ENCODE measurements at places on chromosomes 7 and 10.
A peak's percentile ranks its signal among the peaks of the same experiment; 100 is the strongest.

GRCh38 chr7:117825132-117825531, 48.1 kb downstream of the CTTNBP2 start:
- peak; percentile 68 for DNase-seq

DNA sequence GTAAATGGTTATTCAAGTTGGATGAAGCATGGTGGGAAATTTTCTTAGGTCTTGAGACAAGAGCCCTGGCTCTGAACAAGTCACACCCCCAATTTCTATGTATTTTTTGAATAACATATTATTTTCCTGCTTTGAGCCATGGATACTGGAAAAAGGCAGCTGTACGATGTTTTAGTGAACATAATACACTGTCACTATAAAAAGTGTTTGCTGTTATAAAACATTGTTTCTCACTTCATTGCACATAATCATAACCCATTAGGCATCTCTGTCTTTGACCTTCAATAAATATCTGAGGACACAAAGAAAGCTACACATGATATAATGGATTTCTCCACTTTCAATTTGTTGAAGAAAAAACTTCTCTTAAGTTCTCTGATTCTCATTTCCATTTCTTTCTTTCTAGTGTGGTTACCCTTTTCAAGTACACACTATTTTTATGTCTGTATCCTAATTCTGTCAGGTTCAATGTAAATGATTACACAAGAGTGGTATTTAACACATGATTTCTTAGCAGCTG, 283.9 kb upstream of the SP8 start:
- no peak for DNase-seq

- no peak for DNase-seq
Measured at GRCh38 chr10:27744802-27745731, 552 bp downstream of the MKX start.

DNA sequence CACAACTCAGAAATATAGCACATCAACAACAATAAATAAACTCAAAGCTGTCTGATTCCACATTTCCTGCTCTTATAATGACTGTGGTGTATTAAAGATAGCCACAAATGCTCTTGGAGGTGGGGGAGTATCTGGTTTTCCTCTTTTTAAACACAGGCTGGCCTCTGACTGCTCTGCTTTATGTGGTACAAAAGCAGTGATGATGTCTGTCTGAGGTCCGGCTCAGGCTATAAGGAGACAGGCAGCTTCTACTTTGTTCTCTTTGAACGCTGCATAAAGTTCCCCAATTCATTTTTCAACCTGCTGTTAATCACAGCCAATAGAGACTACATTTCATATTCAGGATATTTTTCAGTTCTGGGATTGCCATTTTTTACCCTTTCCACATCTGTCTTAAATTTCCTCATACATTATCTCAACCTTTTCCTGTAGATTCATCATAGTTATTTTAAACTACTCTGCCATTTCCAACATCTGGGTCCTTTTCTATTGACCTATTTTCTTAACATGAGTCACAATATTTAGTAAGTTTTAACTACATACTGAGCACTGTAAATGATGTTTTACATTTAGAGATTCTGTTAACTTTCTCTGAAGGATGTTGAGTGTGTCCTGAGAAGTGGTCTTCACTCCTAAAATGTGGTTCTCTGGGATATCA, 64.9 kb downstream of the CRPPA start:
- DNase-seq = peak; percentile 4

- no peak for DNase-seq
Measured at GRCh38 chr7:23925088-23925487, 215.1 kb downstream of the STK31 start.

DNA sequence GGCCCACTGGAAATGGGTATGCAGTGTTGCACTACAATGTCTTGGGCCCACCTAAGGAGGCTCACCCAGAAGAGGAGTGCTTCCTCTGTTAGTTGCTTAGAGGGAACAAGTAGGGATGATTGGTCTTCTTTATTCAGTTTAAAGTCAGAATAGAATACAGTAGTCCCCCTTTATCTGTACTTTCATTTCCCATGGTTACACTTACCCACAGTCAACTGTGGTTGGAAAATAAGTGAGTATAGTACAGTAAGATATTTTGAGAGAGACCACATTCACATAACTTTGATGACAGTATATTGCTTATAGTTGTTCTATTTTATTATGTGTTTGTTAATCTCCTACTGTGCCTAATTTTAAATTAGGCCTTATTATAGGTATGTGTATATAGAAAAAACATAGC, 151.4 kb downstream of the COL28A1 start:
- DNase-seq = no peak

GRCh38 chr7:52340067-52340466, 695.4 kb upstream of the POM121L12 start:
- no peak for DNase-seq

DNA sequence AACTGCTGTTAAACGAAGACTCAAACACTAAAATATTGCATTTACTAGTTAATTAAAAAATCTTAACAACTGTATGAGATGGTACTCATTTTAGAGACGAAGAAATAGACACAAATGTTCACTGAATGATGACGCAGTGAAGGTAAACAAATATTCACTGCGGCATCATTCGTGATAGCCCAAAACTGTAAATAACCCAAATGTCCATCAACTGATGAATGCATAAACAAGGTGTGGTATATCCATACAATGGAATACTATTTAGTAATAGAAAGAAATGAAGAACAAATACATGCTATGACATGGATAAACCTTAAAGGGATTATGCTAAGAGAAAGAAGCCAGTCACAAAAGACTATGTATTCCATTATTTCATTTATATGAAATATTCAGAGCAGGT, 51.4 kb downstream of the CDK6 start:
- DNase-seq = no peak

DNA sequence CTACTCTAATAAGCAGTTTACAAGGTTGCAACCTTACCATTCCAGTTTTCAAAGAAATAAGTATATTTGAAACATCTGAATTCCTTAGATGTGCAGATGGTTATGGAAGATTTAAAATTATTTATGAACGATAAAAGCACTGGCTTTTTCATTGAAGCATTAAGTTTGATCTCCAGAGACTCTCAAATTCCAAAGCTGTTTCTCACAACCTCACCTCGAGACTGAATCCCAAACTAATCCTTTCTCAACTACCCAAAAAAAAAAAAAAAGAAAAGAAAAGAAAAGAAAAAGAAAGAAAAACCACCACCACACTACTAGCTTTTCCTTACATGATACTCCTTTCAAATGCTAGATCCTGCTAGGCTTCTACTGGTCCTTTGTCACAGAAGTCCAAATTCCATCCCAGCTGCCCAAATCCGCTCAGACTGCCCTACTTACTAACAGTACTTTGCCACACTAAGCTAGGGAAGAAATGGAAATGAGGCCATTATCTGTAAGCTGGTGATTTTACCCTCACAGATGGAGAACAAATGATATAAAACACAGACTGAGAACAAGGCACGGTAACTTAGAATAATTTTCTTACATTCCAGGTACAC, 100.6 kb upstream of the CDK1 start:
- peak; percentile 38 for DNase-seq

DNA sequence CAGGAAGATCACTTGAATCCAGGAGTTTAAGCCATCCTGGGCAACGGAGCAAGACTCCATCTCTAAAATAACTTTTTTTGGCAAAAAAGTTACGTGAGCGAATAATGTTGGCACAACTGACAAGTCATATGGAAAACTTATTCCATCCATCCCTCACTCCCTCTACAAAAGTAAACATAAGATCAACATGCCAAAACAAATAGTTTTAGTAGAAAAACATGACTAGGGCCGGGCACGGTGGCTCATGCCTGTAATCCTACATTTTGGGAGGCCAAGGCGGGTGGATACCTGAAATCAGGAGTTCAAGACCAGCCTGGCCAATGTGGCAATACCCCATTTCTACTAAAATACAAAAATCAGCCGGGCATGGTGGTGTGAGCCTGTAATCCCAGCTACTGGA, 25.6 kb downstream of the SLC25A16 start:
- DNase-seq = no peak

DNA sequence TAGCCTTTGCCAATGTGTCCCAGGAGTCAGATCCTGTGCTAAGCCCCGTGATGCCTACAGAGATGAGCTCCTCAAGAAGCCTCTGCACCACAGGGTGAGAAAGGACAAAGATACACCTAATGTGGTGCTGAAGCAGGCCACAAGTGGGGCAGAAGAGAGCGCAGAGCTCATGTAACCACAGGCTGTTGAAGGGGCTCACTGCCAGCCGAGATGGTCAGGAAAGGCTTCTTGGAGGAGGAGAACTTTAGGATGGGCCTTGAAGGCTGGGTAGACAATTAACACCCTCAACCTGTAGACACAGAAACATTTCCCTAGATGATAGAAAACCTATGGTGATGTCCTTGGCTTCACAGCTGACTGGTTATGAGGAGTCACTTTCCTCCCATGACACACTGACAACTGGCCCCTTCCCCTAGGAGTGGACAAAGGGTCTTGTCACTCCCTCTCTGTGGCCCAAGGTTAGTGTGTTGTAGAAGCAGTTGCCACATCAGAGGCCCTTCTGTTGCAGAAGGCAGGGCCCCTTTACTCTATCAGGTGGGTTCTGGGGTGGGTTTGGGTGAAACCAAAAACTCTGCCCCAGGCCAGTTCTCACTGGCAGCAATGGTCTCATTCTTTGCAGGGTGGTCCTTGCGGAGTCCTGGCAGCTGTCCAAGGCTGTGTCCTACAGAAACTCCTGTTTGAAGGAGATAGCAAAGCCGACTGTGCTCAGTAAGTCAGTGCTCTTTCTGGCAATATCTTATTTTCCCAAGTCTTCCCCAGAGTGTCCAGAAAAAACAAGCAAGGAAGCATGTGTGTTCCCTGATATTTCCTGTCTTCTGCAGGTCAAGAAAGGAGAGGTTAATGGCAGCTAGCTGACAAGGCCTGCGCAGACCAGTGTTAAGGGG, 69.2 kb downstream of the MINDY4 start:
- DNase-seq = no peak

- DNase-seq = no peak
Measured at GRCh38 chr7:71414490-71414889, 282.5 kb downstream of the GALNT17 start.

GRCh38 chr10:61896854-61897661, 4.4 kb upstream of the ARID5B start:
- DNase-seq = no peak

DNA sequence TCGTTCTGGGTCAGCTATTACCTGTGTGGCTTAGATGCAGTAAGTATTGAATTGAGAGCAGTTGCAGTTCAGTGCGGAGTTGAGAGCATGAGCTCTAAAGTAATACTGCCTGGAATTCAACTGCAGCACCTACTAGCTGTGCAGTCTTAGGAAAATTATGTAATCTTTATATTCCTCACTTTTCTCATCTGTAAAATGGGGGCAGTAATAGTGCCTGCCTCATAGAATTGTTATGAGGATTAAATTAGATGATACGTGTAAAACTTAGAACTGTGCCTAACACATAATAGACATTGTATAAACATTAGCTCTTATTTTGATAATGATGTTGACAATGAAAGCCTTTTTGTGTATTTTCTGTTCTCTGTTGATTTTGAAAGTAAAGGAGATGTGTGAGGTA, 330.0 kb downstream of the GPR158 start:
- no peak for DNase-seq

- no peak for DNase-seq
Measured at GRCh38 chr10:88913127-88913526, 33.1 kb downstream of the STAMBPL1 start.

GRCh38 chr10:37763132-37763531, 94.3 kb downstream of the ZNF248 start:
- DNase-seq = no peak

GRCh38 chr7:121904120-121904519, 31.2 kb downstream of the PTPRZ1 start:
- DNase-seq = no peak

DNA sequence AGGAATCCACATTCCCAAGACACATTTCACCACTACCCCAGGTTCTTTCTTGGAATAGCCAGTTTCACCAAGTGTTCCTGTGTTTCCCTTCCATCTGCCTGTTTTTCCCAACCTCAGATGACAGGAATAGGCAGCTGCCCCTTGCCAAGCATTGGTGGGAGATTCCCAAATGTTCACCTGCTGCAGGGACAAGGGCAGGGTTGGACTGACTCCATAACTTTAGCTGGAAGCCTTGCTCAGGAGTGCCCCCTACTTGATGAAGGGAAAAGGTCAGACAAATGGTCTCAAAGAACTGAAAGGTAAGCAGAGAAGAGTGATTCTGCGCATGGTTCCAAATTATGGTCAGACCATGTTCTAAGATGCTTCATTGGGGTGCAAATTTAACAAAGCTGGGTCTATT, 45.1 kb upstream of the LYZL1 start:
- DNase-seq = no peak

DNA sequence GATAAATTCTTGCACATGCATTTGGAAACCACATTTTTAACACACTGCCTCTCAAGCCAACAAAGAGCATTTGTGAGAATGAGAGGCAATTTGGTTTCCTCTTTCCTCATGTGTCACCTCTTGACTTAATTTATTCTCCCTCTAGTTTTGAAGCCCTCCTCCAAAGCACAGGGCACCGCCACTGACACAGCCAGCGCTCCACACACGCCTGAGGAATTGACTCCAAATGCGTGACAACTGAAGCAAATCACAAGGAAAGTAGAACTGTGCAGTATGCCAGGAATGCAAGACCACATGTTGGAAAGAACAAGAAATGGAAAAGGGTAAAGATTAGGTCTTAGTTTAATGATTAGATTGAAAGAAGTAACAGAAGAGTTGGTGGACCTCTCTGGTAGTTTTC, 173.3 kb downstream of the LSM5 start:
- DNase-seq = no peak

- no peak for DNase-seq
Measured at GRCh38 chr7:55191926-55192692, 173.0 kb upstream of the LANCL2 start.

DNA sequence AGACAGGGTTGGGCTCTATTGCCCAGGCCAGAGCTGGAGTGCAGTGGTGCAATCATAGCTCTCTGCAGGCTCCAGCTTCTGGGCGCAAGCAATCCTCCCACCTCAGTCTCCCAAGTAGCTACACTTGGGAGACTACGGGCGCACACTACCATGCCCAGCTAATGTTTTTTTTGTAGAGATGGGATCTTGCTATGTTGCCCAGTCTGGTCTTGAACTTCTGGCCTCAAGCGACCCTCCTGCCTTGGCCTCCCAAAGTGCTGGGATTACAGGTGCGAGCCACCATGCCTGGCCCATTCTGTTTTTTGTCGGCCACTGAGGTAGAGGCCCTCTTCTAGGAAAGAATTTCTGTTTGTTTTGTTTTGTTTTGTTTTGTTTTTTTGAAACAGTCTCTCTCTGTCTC, 12.2 kb downstream of the ALKBH4 start:
- DNase-seq = no peak

- no peak for DNase-seq
Measured at GRCh38 chr10:31949266-31949665, 20.6 kb upstream of the ARHGAP12 start.

Data from kidney glomerular epithelial cell (primary cell).